ENCODE measurements at places on chromosomes 11 and 22. TPM values are rescaled to one million over a fixed set of nuclear protein-coding genes. Genes with fewer than 3 reads are reported as not detected.

GRCh38 chr22:26887456-26887855, 230.1 kb downstream of the MIAT start:
- no peaks in the 10 kb centered on the region for H3K27me3 ChIP-seq
- no peak for DNase-seq
- no peaks in the 10 kb centered on the region for H3K4me1 ChIP-seq

- peaks cover 3% of the 10 kb centered on the region for H3K27me3 ChIP-seq
- no peak for DNase-seq
- no peak overlapping the region for H3K27ac ChIP-seq
- H3K36me3 ChIP-seq = no peaks in the 10 kb centered on the region
- H3K4me1 ChIP-seq = no peaks in the 10 kb centered on the region
Measured at GRCh38 chr22:24707470-24707801, 67.1 kb downstream of the PIWIL3 start.

Gene PHLDB1
- 2.4 TPM for total RNA-seq

DNA sequence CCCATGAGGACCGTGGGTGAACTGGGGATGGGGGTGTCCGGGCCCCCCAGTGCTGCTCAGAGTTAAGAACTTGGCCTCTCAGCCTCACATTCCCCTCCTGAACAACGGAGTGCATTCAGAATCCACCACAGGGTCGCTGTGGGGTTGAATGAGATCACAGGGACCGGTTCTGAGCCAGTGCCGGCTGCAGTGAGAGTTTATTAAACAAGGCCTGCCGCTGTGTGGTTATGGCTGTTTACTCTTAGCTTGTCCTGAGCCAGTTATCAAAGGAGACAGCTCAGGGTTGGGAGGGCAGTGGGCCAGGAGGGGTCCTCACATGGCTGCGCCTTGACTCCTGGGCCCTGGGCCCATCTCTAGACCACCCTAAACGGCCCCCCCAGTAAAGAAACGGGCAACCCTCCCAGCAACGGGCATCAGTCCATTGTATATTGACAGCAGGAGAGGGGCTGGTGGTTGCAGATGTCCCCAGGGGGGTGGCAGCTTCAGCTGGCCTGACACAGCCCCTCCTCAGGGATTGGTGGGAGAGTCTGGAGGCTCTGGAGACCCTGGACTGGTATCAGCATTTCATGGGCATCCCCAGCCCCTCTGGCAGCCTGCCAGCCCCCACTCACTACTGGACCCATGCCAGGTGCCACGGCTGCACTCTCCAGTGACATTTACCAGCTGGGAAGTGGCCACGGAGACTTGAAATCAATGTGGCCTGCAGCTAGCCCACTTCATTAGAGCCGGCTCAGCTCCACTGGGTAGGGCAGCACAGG, 15.1 kb upstream of the CABP7 start:
- peaks cover 19% of the 10 kb centered on the region for H3K4me1 ChIP-seq
- peaks cover 19% of the 10 kb centered on the region for H3K27me3 ChIP-seq
- H3K4me3 ChIP-seq = no peak overlapping the region
- no peak for DNase-seq

DNA sequence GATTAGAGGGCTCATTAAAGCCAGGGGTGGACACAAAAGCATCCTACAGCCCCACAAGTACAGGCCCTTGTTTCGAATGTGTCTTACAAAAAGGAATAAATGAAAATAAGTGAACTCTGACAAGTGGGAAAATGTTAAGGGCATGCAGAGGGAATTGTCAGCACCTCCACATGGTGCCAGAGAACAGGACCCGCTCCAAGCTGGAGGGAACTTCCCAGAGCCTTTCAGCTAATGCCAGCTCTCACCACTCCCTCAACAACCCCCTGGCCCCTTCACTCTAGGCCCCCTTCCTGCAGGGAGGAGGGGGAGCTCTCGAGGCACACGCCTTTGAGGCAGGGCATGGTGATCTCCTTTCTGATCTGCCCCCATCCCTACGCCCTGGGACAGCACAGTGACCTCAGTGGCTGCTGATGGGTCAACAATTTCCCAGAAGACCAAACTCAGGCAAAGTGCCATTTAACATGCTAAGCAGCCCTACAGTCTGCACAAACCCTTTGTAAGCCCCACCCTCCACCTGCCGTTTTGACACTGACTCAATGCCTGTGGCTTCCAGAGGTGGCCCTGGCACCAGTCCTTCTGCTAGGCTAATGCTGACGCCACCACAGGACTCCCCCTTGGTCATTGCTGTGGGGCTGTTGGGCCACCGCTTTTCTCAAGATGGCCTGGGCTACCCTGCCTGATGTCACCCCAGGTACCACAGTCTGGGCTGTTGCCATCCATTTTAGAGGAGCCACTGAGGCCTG, 12.5 kb upstream of the CHST1 start:
- H3K27ac ChIP-seq = no peak overlapping the region
- no peak for DNase-seq
- no peaks in the 10 kb centered on the region for H3K36me3 ChIP-seq
- no peaks in the 10 kb centered on the region for H3K4me1 ChIP-seq

- no peaks in the 10 kb centered on the region for H3K27me3 ChIP-seq
- no peak overlapping the region for H3K27ac ChIP-seq
- no peak overlapping the region for H3K4me3 ChIP-seq
- no peaks in the 10 kb centered on the region for H3K36me3 ChIP-seq
- H3K4me1 ChIP-seq = no peaks in the 10 kb centered on the region
Measured at GRCh38 chr22:42792909-42793847, 63.9 kb downstream of the ARFGAP3 start.

DNA sequence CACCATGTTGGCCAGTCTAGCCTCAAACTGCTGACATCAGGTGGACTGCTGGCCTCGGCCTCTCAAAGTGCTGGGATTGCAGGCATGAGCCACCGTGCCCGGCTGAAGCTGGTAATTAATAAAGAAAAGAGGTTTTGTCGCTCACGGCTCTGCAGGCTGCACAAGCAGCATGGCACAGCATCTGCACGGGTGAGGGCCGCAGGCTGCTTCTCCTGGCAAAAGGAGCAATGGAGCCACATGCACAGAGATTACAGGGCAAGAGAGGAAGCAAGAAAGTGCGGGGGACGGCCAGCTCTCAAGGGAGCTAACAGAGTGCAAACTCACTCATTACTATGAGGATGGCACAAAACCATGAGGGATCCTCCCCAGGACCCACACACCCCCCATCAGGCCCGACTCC, 4.7 kb upstream of the PARVB start:
- no peaks in the 10 kb centered on the region for H3K27me3 ChIP-seq
- no peak for DNase-seq
- H3K36me3 ChIP-seq = no peaks in the 10 kb centered on the region
- H3K4me1 ChIP-seq = peaks cover 12% of the 10 kb centered on the region

DNA sequence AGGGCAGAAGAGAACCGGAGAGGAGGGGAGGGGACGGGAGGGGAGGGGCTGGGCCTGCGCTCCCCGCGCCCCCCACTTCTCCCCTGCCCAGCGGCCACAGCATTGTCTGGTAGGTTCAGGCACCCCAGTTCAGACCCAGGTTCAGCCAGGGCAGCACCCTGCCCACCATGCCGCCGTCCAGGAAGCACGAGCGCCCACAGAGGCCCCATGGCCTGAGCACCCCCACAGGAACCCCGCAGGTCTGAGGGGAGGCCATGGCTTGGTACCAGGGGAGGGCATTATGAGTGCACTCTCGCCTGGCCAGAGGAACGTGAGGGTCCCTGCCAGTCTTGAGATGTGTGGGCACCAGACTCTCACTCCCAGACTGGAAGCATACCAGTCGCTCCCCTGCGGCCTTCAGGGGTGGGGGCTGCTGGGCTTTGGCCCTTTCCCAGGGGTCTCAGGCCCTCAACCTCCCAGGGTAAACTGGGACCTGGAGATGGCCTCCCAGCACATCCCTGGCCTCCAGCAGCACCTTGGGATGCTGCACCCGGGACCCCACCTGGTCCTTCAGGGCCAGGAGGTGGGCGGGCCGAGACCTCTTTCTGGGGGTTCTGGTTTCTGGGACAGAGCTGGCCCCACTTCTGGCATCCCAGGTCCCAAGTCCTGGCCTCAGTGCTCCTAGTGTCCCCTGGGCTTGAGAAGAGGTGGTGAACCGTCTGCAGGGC, 597 bp upstream of the PLXNB2 start:
- DNase-seq = no peak
- no peak overlapping the region for H3K4me3 ChIP-seq
- peaks cover 56% of the 10 kb centered on the region for H3K4me1 ChIP-seq

DNA sequence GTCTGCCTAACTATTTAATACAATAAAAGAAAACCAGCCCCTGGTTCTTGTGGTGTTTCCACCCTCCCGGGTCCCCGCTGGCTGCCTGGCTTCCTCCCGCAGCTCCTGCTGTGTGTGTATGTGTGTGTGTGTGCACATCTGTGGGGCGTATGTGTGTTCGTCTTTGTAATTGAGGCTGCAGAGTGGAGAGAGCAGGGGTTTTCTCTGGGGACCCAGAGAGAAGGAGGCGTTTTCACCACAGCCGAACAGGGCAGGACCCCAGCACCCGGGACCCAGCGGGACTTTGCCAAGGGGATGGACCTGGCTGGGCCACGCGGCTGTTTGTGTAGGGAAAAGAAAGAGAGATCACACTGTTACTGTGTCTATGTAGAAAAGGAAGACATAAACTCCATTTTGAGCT, 42.7 kb downstream of the IGLL1 start:
- H3K4me3 ChIP-seq = no peak overlapping the region
- H3K27ac ChIP-seq = no peak overlapping the region
- no peak for DNase-seq
- H3K4me1 ChIP-seq = peaks cover 20% of the 10 kb centered on the region
- H3K27me3 ChIP-seq = peaks cover 2% of the 10 kb centered on the region

- no peak overlapping the region for H3K4me3 ChIP-seq
- no peaks in the 10 kb centered on the region for H3K27me3 ChIP-seq
- H3K4me1 ChIP-seq = no peaks in the 10 kb centered on the region
- DNase-seq = no peak
- peaks cover 61% of the 10 kb centered on the region for H3K36me3 ChIP-seq
- H3K27ac ChIP-seq = no peak overlapping the region
Measured at GRCh38 chr22:45740236-45740635, 68.6 kb downstream of the ATXN10 start.

GRCh38 chr22:17664414-17665055, 26.0 kb downstream of the BCL2L13 start:
- no peak for DNase-seq
- H3K4me3 ChIP-seq = no peak overlapping the region
- no peak overlapping the region for H3K27ac ChIP-seq
- H3K27me3 ChIP-seq = no peaks in the 10 kb centered on the region
- H3K4me1 ChIP-seq = no peaks in the 10 kb centered on the region

DNA sequence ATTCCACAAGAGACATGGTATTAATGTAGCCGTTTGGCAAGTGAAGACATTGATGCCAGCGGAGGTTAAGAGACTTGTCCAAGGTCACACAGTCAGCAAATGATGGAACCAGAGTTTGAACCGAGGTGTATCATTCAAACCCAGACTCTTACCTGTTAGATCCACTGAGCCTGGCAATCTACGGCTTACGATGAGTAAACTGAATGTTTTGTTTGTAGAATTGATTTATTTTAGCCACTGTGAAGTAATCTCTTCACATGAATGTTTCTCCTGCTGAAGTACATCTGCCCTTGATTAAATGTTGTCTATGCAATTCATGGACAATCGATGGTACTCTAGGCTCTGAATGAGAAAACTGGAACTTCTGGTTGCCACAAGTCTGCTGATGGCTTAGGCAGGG, 155.5 kb upstream of the NAV2 start:
- no peak overlapping the region for H3K4me3 ChIP-seq
- peaks cover 5% of the 10 kb centered on the region for H3K27me3 ChIP-seq
- no peak for DNase-seq
- peaks cover 4% of the 10 kb centered on the region for H3K4me1 ChIP-seq
- H3K36me3 ChIP-seq = no peaks in the 10 kb centered on the region

Gene SAA2
- total RNA-seq = not detected

DNA sequence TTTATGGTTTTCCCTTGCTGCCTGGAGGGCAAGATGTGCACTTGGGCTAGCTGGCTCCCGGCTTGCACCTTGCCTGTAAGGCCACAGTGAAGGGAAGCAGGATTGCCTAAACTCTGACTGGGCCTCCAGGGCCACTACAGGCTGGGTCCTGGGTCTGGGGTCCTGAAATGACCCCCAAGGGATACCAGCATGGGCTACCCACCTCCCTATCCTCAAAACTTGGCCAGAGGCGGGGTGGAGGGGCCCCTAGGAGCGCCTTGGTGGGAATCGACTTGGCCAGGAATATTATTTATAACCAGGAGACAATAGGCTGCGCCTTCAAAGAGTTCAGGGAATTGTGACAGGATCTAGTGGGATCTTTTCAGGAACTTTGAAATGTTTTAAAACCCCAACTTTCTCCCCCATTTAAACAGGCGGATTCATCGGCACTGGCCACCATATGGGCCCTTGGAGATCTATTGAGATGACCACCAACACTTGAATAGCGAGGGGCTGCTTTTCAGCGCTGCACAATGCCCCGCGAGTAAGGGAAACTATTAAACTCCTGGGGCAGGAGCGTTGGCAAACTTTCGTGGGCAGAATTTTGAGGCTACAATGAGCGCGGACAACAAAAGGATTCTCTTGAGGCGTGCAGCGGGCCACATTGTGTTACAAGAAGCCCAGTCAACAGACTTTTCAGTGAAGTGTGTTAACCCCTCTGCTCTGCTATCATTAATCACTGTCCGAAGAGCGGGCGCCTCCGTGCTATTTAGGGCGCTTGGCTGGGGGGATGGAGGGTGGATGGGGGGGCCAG, 15.2 kb downstream of the PAX6 start:
- H3K27me3 ChIP-seq = no peaks in the 10 kb centered on the region
- no peaks in the 10 kb centered on the region for H3K36me3 ChIP-seq
- no peak overlapping the region for H3K27ac ChIP-seq
- no peak for DNase-seq
- no peak overlapping the region for H3K4me3 ChIP-seq

Gene OTOG
- total RNA-seq = not detected

- no peaks in the 10 kb centered on the region for H3K4me1 ChIP-seq
- H3K27ac ChIP-seq = no peak overlapping the region
- no peak for DNase-seq
- H3K36me3 ChIP-seq = no peaks in the 10 kb centered on the region
- H3K27me3 ChIP-seq = no peaks in the 10 kb centered on the region
- H3K4me3 ChIP-seq = no peak overlapping the region
Measured at GRCh38 chr11:41988951-41989572, 529.6 kb upstream of the LRRC4C start.

DNA sequence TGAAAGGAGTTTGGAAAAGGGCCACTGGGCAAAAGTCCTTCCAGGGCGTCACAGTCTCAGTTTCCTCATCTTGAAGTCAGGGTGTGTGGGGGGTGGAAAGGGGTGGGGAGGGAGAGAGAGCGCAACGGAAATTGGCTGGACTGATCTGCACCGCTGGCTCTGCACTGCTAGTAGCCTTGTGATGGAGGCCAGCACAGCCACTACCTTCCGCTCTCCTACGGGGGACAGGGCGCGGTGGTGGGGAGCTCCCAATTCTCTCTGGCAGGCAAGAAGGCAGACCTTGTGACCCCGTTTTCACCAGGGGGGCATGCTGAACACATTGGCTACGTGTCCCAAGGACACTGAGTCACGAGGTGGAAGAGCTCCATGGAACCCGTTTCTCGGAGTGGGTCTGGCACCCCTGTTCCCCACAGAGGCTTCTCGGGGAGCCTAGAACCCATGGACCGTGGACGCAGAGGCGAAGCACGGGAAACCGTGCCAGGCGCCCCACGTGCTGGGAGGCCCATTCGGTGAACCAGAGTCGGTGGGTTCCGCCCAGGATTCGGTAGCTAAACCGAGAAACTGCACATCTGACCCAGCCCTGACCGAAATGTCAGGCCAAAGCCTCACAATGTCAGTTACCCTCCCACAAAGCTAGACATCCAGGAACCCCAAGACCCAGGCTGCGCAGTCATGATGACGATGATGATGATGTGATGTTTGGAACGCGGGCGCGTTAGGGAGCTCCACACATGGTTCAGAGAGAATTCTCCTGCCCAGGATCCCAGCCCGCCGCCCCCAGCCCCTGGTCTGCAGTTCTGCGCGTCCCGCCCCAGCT, 28.3 kb upstream of the WNT11 start:
- peak overlapping the region; percentile 93 for H3K4me3 ChIP-seq
- peak overlapping the region; percentile 69 for H3K27ac ChIP-seq
- H3K36me3 ChIP-seq = no peaks in the 10 kb centered on the region
- peaks cover 3% of the 10 kb centered on the region for H3K27me3 ChIP-seq
- DNase-seq = no peak
- peaks cover 33% of the 10 kb centered on the region for H3K4me1 ChIP-seq
